ENCODE measurements at places on chromosomes 3 and 15.

GRCh38 chr3:134008630-134009156 lies 21.0 kb downstream of the SLCO2A1 start:
- peak; percentile 78 for DNase-seq

DNA sequence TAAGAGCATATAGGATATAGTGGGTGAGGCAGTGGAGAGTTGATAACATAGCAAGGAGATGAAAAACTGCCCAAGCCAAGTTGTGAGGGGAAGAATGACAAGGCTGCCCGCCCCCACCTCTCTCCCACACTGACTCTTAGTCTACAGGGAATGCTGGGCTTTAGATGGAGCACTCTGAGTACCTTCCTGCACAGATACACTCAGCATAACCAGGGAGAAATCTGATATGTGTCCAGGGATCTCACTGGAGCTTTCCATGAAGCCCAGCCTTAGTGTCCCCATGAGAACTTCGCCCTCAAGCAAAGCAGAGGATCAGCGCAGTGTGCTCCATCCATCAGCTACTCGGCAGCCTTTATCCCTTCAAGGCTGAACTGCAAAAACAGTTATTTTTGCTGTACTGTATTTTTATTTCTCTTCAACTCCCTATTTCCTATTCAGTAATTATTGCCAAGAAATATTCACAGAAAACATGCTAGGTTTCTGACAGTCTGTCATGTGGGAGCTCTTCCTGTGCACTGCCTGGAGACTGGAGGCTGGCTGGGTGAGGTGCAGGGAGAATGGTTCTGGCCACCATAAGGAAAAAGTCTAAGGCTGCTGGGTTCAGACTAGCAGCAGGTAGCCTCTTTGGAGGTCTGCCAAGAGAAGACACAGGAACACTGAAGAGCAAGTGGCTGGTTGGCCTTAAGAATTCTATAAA lies 475.2 kb upstream of the PPP2R3A start:
- DNase-seq = no peak

- DNase-seq = no peak
These were observed 323.3 kb downstream of the DIPK2A start for GRCh38 chr3:144294659-144295538.

DNA sequence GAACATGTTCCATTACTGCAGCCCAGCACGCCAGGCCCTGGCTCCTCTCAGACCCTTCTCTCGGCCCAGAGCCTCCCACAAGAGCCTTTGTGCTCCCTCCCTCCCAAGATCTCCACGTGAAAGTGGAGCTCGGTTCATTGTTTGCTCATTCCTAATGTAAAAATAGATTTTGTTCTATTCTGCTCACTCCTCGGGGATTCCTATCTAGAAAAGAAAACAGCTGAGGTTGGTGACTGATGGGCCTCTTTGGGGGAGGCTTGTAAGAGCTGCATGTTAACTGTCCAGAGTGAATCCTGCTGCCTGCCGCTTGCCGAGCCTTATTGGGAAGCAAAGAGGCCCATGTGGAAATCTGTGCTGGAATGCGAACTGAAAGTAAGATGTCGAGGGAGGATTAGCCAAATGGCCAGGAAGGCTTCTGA lies 267.1 kb downstream of the LRTM1 start:
- DNase-seq = no peak

- DNase-seq = no peak
These were observed 104.0 kb downstream of the CYP19A1 start for GRCh38 chr15:51234176-51234927.

- no peak for DNase-seq
These were observed 271.6 kb downstream of the CHL1 start for GRCh38 chr3:468172-468571.

- no peak for DNase-seq
These were observed 7.4 kb downstream of the PLXND1 start for GRCh38 chr3:129599073-129599472.

- DNase-seq = peak; percentile 71
These were observed 93.1 kb downstream of the FRMD5 start for GRCh38 chr15:44101944-44102343.

GRCh38 chr3:72657666-72658065 lies 190.6 kb downstream of the SHQ1 start:
- no peak for DNase-seq

DNA sequence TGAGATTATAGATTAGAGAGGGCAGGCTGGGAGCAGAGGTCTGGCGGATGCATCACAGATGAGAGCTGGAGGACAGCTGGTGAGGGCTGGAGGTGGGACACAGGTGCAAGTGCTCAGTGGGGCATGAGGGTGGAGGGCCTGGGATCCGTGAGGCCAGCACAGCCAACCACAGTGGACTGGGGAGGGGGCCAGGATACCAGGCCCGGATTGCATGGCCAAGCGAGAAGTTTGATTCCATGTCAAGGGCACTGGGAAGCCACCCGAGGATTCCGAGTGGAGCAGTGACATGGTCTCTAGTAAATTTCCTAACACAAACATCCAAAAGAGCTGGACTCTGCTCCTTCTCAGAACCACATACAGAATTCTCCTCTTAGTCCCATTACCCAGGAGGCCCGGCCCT lies 44.0 kb upstream of the SLC41A3 start:
- DNase-seq = no peak

DNA sequence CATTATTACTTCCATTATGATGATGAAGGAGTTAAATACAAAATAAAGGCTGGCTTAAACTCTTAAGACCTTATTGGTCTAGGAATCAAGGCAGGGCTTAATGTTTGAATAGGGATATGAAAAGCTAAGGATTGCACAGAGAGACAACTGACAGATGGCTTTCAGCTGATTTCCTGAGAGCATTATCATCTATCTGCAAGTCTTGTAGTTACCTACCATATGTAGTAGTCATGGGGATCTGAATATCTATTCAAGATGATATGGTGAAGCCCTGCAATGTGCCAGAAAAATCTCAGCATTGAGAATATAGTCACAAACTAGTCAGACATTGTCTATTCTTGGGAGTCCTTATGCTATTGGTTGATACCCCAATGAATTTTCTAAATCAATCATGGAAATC lies 47.5 kb upstream of the CHMP2B start:
- no peak for DNase-seq

DNA sequence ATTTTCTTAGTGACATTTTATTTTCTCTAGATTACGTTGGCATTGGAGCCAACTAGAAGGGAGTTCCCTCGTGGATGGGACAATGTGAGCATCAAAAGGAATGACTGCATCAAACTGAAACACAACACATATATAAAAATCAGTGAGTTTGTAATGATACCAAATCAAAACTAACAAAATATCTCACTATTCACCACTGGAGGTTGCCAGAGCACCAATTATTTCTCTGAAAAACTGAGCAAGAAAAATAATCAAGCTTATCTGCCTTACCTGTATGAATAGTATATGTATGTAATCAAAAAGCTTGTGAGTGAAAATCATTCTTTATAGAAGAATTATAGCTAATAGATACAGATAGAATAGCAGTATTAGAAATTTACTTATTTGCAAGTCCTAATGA lies 46.8 kb upstream of the OTOL1 start:
- no peak for DNase-seq

DNA sequence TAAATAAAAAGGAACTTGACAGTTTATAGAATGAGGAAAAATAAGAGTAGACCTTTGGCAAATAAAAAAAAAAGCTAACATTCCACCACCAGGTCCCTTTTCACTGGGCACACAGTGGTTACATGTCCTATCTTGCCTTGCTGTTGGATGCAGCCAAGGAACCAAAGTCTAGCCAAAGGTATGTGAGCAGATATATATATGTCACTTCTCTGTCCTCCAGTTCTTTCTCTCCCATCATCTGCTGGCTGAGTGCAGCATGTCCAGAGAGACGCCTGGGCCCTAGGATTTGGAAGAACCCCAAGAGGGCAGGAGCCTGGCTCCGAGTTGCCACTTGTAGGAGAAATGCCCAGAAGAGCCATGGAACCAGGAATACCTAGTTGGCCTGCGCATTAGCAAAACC lies 104.7 kb downstream of the SERPINI1 start:
- DNase-seq = no peak

DNA sequence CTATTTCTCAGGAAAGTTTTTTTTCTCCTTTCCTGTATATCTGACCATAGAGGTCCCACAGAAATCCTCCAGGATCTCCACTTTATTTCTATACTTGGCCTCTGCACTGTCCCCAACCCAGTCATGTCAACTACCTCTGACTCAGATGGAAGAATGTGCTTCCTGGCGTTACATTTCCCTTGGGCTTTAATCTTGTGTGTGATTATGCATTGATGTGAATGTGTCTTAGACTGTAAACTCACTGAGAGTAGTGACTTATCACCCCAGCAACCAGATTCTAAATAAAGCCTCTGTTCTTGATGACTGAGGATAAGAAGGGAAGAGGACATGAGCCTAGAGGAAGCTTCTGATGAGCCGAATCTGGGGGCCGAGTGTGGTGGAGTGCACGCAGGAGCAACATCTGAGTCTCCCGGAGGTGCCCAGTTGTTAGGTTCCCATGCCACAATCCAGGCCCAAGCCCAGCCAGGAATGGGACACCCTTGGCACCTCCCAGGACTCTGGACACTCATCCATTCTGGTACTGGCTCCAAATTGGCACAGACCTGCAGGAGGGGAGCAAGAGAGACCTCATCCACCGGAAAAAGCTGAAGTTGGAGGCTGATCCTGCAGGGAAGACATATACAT lies 32.1 kb upstream of the HEG1 start:
- no peak for DNase-seq

- DNase-seq = no peak
These were observed 157.6 kb downstream of the UACA start for GRCh38 chr15:70605606-70606410.

- DNase-seq = no peak
These were observed 156.6 kb downstream of the FHIT start for GRCh38 chr3:61094608-61095007.

- no peak for DNase-seq
These were observed 121.1 kb downstream of the OXSM start for GRCh38 chr3:25910997-25911396.

- DNase-seq = no peak
These were observed 41.5 kb upstream of the RAB6B start for GRCh38 chr3:133937061-133937686.

DNA sequence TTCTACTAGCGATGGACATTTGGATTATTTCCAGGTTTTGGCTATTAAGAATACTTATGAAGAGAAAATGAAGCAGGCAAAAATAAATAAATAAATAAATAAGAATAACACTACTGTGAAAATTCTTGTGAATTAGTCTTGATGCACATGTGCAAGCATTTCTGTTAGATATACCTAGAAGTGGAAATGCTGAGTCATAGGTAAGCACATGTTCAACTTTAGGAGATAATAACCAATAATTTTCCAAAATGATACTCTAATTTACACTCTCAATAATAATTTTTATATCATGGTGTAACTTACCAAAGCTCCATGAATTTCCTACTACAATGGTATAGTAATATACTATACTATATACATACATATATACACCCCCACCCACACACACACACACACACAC lies 23.4 kb downstream of the EMC4 start:
- DNase-seq = no peak

- DNase-seq = no peak
These were observed 186.4 kb downstream of the FAM43A start for GRCh38 chr3:194871864-194872668.

DNA sequence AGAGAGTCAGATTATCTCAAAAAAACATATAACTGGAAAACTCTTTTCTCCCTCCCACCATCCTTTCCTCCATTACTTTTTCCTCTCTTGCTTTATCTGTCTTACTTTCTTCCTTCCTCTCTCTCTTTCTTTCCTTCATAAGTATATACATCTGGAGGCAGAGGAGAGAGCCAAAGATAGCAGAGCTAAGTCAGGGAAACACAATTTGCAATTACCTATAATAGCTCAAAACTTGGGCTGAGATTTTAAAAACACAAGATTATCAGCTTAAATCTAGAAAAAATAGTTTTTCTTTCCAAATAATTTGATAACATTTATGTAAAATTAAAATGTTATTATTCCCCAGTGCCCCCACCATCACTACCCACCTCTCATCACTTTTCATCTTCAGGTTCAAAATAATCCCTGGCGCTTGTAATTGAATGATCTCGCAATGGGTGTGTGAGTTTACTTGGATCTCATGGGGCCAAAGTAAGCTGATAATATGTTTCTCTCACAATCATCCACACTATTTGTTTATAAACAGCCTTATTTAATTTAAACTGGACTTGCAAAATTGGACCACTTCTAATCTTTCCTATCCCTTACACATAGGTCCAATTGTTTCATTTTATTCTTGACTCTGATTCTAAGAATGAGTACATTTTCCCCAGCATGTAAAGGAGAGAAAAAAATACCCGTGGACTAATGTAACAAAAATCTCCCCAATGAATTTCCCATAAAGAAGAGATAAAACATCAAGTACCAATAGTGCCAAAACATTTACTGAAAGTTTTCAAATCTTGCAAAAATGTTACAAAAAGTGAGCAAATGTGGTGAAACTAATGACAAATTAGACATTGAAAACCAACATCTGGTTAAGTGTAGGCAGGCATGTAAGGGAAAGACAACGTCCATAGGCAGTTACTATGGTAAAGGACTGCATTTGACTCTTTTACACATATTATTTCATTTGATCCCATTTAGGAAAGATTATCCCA lies 236.9 kb downstream of the DTWD1 start:
- no peak for DNase-seq

DNA sequence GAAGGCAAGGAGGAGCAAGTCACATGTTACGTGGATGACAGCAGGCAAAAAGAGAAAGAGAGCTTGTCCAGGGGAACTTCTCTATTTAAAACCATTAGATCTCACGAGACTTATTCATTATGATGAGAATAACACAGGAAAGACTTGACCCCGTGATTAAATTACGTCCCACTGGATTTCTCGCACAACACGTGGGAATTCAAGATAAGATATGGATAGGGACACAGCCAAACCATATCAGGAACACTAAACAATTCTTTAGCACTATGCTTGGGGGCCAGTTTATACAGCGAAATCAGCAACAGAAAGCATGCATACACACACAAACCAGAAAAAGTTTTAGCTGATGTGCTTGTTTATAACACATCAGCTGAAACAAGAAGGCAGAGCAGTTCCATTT lies 704.2 kb downstream of the OTOL1 start:
- DNase-seq = no peak

DNA sequence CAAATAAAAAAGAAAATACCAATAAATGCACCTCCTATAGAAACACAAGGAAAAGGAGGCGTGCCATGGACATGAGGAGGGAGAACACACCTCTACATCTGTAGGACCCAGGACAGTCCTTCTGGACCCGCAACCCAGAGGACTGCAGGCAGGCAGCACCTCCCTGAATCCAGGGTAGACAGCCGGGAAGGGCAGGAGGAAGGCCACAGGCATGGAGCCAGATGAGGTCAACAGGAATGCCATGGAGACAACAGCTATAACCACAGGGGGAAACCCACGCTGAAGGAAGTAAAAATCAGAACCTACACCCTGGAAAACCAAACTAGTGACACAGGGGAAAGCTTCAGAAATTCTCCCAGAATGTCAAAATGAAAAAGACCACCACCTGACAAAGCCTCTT lies 248.8 kb upstream of the NSMCE3 start:
- no peak for DNase-seq

GRCh38 chr3:134080761-134081160 lies 51.0 kb upstream of the SLCO2A1 start:
- no peak for DNase-seq

- no peak for DNase-seq
These were observed 403.8 kb upstream of the GBE1 start for GRCh38 chr3:82165266-82165665.

GRCh38 chr3:4950351-4950784 lies 28.9 kb upstream of the BHLHE40 start:
- DNase-seq = no peak

GRCh38 chr15:88334436-88334835 lies 77.9 kb upstream of the NTRK3 start:
- DNase-seq = no peak

Data from non-pigmented ciliary epithelial cell (primary cell).